ENCODE measurements at places on chromosomes 7 and 10. TPM values are rescaled to one million over a fixed set of nuclear protein-coding genes. Genes with fewer than 3 reads are reported as not detected.

The LRWD1 gene
- 17.4 TPM for polyA plus RNA-seq

The AOC1 gene
- 72.7 TPM for polyA plus RNA-seq

The IQUB gene
- polyA plus RNA-seq = 0.19 TPM

The PTF1A gene
- polyA plus RNA-seq = not detected

The NPFFR1 gene
- polyA plus RNA-seq = not detected

The CTAGE8 gene
- polyA plus RNA-seq = 6.0 TPM

The EBLN1 gene
- polyA plus RNA-seq = not detected

The PGAM2 gene
- polyA plus RNA-seq = 2.0 TPM

The FAM171A1 gene
- polyA plus RNA-seq = 9.2 TPM

The TRRAP gene
- 8.3 TPM for polyA plus RNA-seq

DNA sequence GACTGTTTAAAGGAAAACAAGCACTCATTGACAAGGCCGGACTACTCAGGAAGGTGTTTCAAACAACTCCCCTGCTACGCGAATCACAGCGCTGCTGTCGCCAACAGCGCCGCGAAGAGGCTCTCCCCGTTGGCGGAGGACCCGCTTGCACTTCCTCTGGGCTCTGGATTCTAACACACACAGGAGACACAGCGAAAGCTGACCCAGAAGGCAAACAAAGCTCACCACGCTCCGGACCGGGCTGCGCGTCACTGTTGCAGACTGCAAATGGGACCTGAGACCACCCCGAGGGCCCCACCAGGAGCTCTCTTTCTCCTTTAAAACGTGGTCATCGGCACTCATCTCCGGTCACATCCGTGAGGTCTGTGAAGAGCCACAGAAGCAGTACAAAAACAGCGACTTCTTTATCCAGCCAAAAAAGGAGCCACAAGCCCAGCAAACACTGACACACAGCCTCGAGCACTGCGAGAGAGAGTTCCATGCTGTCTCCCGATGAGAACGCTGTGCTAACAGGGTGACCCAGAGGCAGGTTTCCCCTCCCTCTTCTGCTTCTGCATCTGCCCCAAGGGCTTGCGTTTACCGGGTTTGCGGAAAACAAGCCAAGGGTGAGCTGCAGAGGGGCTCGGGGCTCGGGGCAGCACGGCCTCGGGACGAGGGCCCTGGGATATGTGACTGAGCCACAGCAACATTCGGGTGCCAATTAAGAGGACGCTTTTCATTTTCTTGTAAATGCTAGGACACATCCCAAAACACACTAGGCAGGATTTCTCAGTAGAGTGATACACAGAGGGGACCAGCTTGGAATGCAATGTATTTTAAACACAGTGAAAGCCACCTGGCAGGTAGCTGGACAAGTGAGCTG, 41.3 kb downstream of the AMZ1 start:
- DNase-seq = no peak

GRCh38 chr10:129078746-129079145, 388.3 kb upstream of the MGMT start:
- no peak for DNase-seq

DNA sequence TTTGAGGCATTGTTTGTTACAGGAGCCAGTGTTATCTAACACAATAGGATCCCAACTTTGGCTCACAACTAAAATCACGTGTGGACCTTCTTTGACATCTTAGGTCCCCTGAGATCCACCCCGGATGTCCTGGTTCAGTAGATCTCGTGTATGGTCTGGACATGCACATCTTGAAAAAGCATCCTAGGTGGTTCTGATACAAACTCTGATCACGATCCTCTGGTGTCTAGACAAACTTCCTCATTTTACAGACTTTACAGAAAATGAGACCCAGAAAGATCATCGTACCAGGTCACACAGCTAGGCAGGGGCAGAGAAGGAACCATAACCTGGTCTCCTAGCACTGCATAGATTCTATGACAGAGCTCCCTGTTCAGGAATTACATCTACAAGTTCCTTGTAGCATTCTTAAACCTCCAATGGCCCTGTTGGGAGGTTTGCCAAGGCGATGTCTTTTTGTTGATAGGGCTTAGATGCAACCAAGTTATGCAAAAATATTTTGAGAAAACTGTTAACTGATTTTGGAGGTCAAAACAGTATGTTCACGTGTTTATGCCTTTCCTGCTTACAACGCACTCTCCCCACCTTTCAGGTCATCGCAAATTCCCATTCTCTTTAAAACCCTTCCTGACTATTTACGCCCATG, 30.8 kb upstream of the CHST15 start:
- no peak for DNase-seq

DNA sequence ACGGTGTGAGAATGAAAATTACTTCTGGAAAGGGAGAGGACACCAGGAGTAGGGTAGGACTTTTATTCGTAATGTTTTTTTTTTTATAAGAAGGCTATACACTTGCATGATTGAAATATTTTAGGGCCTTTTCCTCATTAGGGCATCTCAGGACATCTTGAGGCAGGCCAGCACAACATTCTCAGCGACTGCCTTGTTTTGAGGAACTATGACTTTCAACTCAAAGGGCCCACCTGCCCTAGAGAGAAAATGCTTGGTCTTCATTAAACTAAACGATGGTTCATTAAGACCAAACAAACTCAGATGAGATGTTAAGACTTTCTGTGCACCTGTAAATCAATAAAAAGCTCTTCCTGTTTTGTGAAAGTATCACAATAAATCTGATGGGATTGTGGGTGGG, 11.3 kb downstream of the NOD1 start:
- DNase-seq = no peak

GRCh38 chr7:157362729-157363128, 25.9 kb downstream of the DNAJB6 start:
- no peak for DNase-seq

DNA sequence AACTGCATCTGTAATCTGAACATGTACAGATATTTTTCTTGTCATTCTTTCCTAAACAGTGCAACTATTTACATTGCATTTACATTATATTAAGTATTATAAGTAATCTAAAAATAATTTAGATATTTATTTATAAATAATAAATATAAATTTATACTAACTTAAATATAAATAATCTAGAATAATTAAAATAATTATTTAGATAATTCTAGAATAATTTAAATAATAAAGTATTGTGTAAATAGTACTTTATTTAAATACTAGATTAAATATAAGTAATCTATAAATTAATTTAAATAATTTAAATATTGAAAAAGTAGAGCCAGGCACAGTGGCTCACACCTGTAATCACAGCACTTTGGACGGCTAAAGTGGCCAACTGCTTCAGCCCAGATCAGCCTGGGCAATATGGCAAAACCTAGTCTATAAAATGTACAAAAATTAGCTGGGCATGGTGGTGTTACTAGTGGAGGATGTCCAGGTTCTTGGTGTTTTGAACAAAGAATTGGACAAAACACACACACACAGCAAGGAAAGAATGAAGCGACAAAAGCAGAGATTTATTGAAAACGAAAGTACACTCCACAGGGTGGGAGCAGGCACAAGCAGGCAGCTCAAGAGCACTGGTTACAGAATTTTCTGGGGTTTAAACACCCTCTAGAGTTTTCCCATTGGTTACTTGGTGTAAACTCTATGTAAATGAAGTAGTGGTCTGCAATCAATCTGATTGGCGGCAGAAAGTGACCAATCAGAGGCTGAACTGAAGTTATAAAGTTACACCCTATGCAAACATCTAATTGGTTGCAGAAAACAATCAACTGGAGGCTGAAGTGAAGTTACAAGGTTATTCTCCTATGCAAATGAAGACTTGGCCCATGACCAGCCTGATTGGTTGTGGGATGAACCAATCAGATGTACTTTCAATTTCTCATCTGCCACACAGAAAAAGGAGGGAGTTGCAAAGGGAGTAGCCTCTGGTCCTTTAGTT, 100.2 kb upstream of the SP4 start:
- no peak for DNase-seq

DNA sequence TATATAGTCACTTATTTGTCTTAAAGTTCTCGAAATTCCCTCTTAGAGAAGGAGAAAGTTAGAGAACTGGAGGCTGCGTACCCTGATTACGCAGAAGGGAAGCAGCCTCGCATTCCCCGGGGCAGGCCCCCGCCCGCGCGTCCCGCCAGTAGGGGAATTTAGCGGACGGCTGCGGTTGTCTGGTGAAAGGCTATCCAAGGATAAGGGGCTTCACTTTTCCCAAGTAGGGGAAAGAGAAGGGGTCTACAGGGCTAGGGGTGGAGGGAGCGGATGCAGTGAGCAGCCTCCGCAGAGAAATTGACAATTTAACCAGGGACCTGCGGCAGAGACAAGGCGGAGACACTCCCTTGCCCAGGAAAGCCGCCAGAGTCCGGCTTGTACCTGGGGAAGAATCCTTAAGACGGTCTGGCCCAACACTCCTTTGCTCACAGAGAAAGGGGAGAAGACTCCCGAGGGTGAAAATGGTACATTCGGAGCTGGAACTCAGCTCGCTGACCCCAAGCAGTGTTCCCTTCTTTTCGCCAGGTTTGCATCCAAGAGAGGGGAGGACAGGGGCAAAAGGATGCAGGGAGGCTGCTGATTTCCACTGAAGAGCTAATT, 994 bp upstream of the MAGI2 start:
- DNase-seq = no peak

- peak; percentile 56 for DNase-seq
Observed at GRCh38 chr10:6498771-6499170, 81.3 kb downstream of the PRKCQ start.

DNA sequence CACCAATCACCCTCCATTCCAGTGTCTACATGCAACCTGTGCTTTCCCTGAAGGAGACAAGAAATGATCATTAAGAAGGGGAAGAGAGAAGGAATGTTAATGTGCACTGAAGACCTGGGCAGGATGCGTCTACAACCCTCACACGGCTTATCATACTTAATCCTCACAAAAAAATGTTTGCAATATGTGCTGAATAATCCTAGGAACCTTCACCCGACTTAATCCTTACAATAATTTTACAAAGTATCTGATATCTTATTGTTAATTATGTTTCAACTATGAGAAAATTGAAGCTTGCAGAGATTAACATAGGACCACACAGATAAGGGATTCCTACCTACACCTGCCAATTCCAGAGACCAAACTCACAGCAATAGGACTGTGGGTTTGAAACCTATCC, 145.1 kb upstream of the NOBOX start:
- DNase-seq = no peak

GRCh38 chr10:52551046-52551445, 221.5 kb downstream of the MBL2 start:
- DNase-seq = no peak

DNA sequence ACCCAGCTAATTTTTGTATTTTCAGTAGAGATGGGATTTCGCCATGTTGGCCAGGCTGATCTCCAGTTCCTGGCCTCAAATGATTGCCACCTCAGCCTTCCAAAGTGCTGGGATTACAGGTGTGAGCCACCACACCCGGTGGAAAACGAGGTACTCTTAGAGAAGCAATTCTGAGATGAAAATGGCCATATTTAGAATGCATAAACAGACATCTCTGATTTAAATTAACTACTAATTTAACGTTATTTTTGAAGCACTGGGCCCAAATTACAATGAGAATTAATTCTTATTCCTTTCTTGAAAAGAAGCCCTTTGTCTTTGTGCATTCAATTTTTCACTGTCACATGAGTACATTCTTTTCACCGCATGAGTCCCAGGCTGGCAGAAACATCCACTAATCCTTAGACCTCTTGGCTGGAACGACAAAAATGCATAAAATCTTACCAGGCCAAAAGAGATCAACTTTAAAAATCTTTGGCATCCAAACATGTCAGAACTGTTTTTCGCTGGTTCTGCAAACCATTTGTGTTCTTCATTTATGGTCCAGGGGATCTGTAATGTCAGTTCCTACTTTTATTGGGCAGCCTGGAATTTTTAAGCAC, 60.1 kb upstream of the CAPZA2 start:
- no peak for DNase-seq

GRCh38 chr7:107924841-107925504, 34.0 kb downstream of the DLD start:
- no peak for DNase-seq

- DNase-seq = peak; percentile 28
Observed at GRCh38 chr10:7432884-7433726, 22.3 kb upstream of the SFMBT2 start.
